ENCODE measurements at places on chromosomes 5 and 9.

- no peak for DNase-seq
Measured at GRCh38 chr9:37295796-37296195, 126.7 kb upstream of the GRHPR start.

DNA sequence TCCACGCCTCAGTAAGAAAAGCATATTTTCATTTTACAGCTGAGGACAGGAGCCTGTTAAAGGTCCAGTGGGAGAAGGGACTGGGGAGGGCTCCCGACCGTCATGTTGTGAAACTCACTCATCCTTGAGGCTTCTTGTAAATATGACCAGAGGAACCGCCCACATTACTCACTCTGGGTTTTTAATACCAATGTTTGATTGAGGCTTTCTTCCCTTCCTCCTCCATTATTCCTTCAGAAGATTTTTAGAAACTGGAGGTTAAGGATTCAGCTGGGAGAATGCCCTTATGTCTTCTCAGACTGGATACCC is 61.4 kb upstream of the GLRX start:
- DNase-seq, result no peak

- no peak for DNase-seq
Measured at GRCh38 chr5:178123094-178123965, 7.5 kb upstream of the RMND5B start.

DNA sequence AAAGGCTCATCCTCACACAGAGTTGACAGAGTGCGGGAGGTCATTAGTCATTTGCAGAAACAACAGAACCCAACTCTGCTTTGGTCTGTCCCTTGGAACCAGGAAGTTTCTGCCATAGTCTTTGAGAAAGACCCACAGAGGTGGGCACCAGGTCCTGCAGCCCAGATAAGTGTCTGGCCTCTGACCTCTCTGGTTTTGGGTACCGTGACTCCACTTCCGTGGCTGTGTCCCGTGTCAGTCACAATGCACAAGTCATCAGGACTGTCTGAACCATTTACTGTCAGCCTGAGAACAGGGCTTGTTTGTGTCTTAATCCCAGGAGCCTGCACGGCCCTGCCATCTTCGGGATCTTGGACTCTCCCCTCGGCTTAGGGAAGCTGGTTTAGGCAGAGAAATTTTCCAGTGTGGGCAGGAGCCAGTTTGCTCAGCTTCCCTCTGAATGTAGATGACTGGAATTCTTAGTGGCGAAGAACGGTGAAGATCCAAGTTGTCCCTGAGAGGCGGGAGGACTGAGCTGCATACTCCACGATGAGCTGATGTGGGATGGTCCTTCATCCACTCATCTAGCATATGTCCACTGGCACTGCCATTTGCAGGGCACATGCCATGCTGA is 11.9 kb downstream of the GSN start:
- no peak for DNase-seq

DNA sequence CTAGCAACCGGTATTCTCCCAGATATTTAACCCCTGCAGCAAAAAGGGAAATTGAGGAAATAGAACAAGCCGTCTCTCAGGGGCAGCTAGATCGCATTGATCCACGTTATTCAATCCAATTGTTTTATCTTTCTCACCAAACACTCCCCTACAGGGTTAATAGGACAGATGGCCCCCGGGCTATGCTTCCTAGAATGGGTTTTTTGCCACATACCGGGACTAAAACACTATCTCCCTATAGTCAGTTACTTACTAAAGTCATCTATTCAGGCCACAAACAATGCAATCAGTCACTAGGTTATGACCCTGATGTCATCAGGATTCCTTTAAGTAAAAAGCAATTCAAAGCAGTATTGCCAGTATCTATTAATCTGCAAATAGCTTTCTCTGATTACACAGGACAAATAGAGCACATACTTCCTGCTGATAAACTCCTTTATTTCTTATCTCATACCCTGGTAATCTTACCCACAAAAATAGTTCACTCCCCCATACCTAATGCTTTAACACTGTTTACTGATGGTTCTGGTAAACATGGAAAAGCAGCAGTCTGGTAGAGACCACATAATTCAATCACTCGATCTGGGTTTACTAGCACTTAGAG is 159.0 kb downstream of the CPLANE1 start:
- DNase-seq, result no peak

DNA sequence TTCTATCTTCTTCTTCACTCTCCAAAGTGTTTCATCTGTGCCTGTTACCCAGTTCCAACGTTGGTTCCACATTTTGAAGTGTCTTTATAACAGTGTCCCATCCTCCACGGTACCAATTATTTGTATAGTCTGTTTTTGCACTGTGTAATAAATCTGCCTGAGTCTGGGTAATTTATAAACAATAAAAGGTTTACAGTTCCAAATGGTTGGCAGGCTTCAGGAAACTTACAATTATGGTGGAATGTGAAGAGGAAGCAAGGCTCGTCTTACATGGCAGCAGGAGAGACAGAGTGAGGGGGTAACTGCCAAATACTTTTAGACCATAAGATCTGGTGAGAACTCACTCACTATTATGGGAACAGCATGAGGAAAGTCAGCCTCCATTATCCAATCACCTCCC is 465.4 kb upstream of the CDH9 start:
- DNase-seq, result no peak

GRCh38 chr9:127578952-127579853 is 32.9 kb upstream of the STXBP1 start:
- peak; percentile 99 for DNase-seq
